ENCODE measurements at places on chromosomes 5 and 9. TPM values are rescaled to one million over a fixed set of nuclear protein-coding genes. Genes with fewer than 3 reads are reported as not detected.

GRCh38 chr9:21597284-21597683, 115.2 kb upstream of the IFNE start:
- DNase-seq: no peak
- H3K4me1 ChIP-seq: no peaks in the 10 kb centered on the region
- H3K27me3 ChIP-seq: no peaks in the 10 kb centered on the region
- no peak overlapping the region for H3K4me3 ChIP-seq

GRCh38 chr5:160367261-160367660, 3.2 kb downstream of the C1QTNF2 start:
- peaks cover 28% of the 10 kb centered on the region for H3K4me1 ChIP-seq
- H3K4me3 ChIP-seq: no peak overlapping the region
- H3K36me3 ChIP-seq: no peaks in the 10 kb centered on the region

GRCh38 chr9:72871685-72872084, 81.2 kb downstream of the ALDH1A1 start:
- H3K27me3 ChIP-seq: no peaks in the 10 kb centered on the region
- H3K4me1 ChIP-seq: peaks cover 17% of the 10 kb centered on the region
- H3K4me3 ChIP-seq: no peak overlapping the region
- no peak overlapping the region for H3K27ac ChIP-seq
- H3K36me3 ChIP-seq: no peaks in the 10 kb centered on the region
- no peak for DNase-seq

GRCh38 chr5:127355337-127355736, 64.7 kb downstream of the MEGF10 start:
- H3K4me1 ChIP-seq: no peaks in the 10 kb centered on the region
- no peak for DNase-seq
- no peaks in the 10 kb centered on the region for H3K36me3 ChIP-seq
- H3K27ac ChIP-seq: no peak overlapping the region

DNA sequence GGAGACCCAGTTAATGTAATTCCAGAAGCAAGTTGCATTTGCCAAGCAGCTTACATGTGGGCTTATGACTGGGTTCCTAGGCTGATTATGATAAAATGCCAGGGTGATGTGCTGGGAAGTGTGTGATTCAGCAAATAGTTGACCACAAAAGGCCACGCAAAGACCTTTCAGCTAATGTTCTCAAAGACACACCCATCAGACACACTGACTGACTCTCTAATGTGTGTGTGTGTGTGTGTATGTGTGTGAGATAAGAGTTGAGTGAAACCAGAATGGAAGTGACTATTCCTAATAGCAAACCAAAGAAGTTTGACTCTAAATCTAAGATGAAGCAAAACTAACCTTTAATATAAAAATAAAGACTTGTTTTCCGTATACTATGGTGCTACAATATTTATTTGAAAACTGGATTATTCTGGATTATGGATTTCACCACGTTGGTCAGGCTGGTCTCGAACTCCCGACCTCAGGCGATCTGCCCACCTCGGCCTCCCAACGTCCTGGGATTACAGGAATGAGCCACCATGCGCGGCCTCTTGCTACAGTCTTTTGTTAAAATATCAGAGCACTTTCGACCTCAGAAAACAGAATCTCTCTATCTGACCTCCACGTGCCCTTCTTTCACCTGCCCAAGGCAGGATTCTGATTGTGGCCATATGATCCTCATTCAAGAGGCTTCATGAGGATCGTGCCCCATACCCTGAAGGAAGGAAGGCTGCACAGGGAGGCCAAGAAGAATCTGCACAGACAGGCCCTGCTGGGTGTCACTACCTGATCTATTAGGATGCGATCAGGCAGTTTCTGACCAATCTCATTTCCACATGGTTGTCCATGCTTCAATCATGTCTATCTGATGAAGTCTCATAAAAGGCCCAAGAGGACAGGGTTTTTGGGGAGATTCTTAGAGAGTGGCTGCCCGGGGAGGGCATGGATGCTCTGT, 75.6 kb downstream of the USP20 start:
- no peaks in the 10 kb centered on the region for H3K27me3 ChIP-seq
- H3K36me3 ChIP-seq: peaks cover 35% of the 10 kb centered on the region
- H3K4me3 ChIP-seq: no peak overlapping the region
- no peak for DNase-seq

DNA sequence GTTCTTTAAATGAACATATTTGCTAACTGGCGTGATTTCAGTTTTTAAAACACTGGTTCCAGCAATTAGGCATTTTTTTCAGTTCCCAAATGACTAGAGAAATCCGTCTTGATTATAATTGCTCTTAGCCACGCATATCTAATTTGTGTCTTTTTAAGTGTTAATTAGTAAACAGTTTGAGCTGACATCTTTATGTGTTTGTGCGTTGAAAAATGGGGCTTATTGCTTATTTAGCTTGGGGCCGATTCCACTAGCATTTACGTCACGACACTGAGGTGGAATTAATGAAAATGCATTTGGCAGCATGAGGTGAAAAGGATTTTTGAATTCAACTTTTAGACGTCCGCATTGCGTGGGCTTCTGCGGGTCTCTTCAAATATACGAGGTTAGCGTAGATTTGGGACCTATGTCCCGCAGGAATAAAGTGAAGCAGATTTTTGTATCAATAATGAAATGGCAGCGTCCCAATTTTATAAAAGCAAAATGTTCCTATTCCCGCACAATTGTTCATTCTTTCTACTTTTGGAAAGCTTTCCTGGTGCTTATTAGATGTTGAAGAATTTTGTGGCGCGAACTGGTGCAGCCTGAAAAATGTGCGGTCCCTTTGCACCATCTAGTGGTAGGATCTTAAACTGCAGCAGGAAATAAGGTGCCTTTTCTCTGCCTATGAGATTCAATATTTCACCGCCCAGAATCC, 122.7 kb upstream of the LMX1B start:
- H3K36me3 ChIP-seq: no peaks in the 10 kb centered on the region
- DNase-seq: no peak
- H3K27me3 ChIP-seq: no peaks in the 10 kb centered on the region
- no peaks in the 10 kb centered on the region for H3K4me1 ChIP-seq
- H3K4me3 ChIP-seq: no peak overlapping the region

GRCh38 chr9:128412120-128412790, 8.4 kb upstream of the CERCAM start:
- no peak for DNase-seq
- peaks cover 11% of the 10 kb centered on the region for H3K27me3 ChIP-seq
- no peak overlapping the region for H3K4me3 ChIP-seq
- H3K36me3 ChIP-seq: no peaks in the 10 kb centered on the region

DNA sequence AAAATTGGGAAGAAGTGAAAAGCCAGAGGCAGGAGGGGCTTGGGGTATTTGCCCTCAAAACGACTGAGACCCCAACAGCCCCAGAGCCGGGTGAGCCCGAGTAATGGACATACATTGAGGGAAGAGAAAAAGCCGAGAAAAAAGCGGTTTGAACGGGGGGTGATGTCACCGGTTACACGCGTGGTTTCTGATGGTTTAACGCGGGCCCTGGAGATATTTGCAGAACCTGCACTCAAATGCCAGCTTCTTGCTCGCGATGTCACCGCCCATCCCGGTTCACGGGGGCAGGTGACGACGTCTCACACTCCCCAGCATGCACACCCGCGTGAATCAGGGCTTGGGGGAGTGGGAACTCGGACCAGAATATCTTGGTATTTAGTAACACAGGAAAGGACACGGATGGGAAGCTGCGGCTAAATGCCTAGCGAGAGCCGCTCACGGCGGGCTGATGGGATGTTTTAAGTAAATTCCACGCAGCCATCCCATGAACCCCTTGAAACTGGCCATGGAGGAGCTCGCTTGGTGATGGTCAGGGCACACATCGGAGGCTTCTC, 102.0 kb upstream of the RAPGEF1 start:
- DNase-seq: no peak
- no peaks in the 10 kb centered on the region for H3K36me3 ChIP-seq
- H3K27me3 ChIP-seq: peaks cover 41% of the 10 kb centered on the region
- H3K4me3 ChIP-seq: no peak overlapping the region
- H3K4me1 ChIP-seq: no peaks in the 10 kb centered on the region
- no peak overlapping the region for H3K27ac ChIP-seq

- H3K27ac ChIP-seq: no peak overlapping the region
- no peaks in the 10 kb centered on the region for H3K4me1 ChIP-seq
- no peak for DNase-seq
- no peak overlapping the region for H3K4me3 ChIP-seq
- H3K27me3 ChIP-seq: no peaks in the 10 kb centered on the region
- H3K36me3 ChIP-seq: no peaks in the 10 kb centered on the region
Measured at GRCh38 chr5:36031223-36031622, 35.5 kb downstream of the UGT3A2 start.

- no peak overlapping the region for H3K4me3 ChIP-seq
- no peaks in the 10 kb centered on the region for H3K27me3 ChIP-seq
- H3K27ac ChIP-seq: no peak overlapping the region
- peaks cover 59% of the 10 kb centered on the region for H3K4me1 ChIP-seq
- H3K36me3 ChIP-seq: peaks cover 78% of the 10 kb centered on the region
Measured at GRCh38 chr9:92719028-92719647, 45.5 kb downstream of the BICD2 start.

DNA sequence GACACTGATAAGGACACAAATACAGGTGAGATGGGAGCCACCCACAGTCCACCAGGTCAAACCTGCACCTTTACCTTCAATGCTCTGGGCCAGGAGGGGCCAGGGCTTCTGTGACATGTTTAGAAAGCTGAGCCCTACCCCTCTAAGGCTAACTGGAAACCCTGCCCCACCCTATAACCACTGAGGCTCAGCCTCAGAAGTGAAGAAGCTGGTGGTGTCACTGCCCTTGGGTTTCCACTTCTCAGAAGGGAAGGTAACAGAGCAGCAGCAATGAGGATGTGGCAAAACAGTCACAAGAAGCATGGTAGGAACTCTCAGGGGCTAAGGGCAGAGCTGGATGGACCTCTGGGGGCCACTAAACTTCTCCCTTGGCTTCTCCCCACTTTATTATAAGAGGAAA, 6.0 kb downstream of the PDGFRB start:
- no peaks in the 10 kb centered on the region for H3K36me3 ChIP-seq
- DNase-seq: no peak
- peaks cover 29% of the 10 kb centered on the region for H3K4me1 ChIP-seq
- H3K4me3 ChIP-seq: no peak overlapping the region

DNA sequence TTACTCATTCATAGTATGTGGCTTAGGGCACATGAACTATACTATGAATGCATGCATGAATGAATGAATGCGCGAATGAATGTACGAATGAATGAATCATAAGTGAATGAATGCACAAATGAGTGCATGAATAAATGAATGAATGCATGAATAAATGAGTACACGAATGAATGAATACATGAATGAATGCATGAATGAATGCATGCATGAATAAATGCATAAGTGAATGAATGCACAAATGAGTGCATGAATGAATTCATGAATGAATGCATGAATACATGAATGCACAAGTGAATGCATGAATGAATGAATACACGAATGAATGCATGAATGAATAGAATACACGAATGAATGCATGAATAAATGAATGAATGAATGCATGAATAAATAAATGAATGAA, 52.5 kb upstream of the FCN1 start:
- no peak for DNase-seq
- no peaks in the 10 kb centered on the region for H3K4me1 ChIP-seq
- peaks cover 54% of the 10 kb centered on the region for H3K27me3 ChIP-seq
- H3K4me3 ChIP-seq: no peak overlapping the region
- H3K27ac ChIP-seq: no peak overlapping the region

- no peak overlapping the region for H3K27ac ChIP-seq
- H3K27me3 ChIP-seq: no peaks in the 10 kb centered on the region
- no peaks in the 10 kb centered on the region for H3K36me3 ChIP-seq
- peak; percentile 40 for DNase-seq
Measured at GRCh38 chr9:133032171-133032570, 1.4 kb downstream of the GTF3C5 start.

The TMEM167A gene
- 34.5 TPM for total RNA-seq

The ENG gene
- total RNA-seq: 34.6 TPM

The PCDHGB6 gene
- 4.5 TPM for total RNA-seq

The AJM1 gene
- total RNA-seq: 2.3 TPM

The PCDHGA7 gene
- 5.6 TPM for total RNA-seq

Data from suprapubic skin (tissue), 4 donors.